ENCODE measurements at places on chromosomes 1 and 21.

DNA sequence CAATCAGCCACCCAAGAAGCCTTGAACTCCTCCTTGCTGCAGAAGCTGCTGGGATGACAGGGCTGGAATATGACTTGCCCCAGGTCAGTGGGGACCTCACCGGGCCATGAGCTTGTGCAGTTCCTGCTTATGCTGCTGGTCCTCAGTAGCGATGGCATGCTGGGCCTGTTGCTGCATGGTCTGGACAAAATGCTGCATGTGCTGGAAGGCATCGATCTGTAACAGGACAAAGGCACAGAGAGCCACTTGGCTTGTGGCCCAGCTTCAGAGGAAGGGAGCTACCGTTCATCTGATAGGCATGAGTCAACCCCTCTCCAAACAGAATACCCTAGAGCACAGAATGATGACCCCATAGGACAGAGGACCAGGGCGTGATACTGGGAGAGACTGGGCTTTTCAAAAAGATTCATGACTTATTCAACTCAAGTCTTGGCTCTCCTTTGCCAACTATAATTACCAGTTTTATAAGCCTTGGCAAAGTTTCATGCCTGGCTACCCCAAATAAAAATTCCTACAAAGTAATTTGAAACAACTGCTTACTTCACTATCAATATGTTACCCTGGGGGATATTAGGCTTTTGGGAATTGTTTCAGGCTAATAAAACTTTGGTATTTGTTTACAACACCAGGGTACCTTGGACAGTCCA lies 34.7 kb upstream of the EXOSC10 start:
- DNase-seq = no peak

DNA sequence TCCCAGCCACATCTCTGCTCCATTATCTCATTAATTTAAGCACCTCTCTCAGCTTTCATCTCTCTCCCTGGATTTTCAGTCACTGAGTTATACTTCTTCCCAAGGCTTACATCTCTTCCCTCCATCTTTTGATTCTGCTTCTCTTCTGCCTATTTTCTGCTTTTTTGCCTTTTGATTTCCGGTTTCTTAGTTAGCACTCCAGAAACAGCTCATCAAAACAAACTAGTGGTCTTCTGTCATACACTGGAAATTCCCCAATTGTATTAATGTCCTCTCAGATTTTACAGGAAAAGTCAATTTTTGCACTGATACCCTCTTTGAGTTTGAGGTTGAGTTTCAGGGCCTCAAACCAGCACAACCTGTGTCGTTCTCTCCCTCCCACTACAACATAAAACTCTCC lies 1.5 kb downstream of the LCE3E start:
- DNase-seq = no peak

GRCh38 chr1:24437631-24438396 lies 22.2 kb downstream of the NIPAL3 start:
- no peak for DNase-seq

DNA sequence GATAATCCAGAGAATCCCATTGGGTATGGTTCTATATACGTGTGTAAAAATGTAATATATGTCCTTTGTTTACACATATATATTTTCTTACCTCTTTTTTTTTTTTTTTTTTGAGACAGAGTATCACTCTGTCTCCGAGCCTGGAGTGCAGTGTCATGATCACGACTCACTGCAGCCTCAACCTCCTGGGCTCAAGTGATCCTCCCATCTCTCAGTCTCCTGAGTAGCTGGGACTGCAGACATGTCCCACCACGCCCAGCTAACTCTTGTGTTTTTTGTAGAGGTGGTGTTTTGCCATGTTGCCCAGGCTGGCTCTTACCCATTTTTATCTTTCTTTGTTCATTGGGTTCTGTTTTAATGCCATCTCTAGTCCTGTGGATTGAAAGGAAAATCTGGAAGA lies 59.5 kb downstream of the ZBTB17 start:
- DNase-seq = no peak

DNA sequence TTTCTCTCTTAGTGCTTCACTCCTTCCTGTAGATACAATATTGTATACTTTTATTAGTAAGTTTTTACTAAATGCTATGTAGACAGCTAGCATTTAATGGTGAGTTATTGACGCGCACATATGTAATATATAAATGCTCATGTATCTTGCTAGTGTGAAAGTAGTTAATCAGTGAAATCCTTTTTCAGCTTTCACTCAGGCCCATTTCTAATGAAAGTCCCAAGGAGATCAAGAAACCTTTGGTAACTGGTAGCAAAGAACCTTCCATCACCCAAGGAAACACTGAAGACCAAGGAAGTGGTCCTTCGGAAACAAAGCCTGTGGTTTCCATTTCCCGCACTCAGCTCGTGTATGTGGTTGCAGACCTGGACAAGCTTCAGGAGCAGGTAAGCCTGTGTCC lies 27.2 kb downstream of the AGT start:
- no peak for DNase-seq

GRCh38 chr21:42722808-42723473 lies 69.5 kb downstream of the PDE9A start:
- DNase-seq = no peak

DNA sequence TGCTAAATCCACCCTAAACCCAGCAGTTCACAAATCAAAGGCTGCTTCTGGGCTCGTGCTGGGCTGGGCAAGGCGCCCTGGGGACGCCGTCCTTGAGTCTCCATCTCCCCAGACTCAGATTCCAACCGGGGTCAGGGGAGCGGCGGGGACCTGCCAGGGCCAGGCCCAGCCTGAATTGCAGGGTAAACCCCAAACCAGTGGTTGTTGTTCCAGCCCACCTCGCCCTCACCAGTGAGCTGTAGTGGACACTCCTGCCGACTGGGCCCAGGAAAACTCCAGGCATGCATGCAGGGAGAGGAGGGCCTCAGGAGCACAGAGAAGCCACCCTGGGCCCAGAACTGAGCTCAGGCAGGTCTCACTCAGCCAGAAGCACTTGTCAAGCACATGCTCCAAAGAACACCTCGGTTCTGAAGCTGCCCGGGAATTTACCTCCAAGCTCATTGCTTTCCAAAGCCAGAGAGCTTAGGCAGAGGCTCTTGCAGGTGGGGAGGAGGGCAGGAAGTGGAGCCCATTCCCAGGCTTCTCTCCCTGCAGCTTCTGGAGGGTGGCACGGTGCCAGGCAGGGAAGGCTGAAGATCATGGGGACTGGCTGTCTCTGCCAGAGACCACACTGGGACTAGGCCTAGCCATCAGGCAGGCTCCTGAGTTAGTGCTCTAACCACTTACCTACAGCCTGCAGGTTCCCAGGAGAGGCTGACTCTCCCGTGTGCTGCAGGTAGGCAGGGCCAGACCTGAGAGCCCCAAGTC lies 437.0 kb downstream of the MATN1 start:
- DNase-seq = no peak

GRCh38 chr1:43817304-43817939 lies 110.1 kb downstream of the ST3GAL3 start:
- DNase-seq = no peak

GRCh38 chr1:247491328-247491727 lies 33.4 kb upstream of the OR2B11 start:
- no peak for DNase-seq

DNA sequence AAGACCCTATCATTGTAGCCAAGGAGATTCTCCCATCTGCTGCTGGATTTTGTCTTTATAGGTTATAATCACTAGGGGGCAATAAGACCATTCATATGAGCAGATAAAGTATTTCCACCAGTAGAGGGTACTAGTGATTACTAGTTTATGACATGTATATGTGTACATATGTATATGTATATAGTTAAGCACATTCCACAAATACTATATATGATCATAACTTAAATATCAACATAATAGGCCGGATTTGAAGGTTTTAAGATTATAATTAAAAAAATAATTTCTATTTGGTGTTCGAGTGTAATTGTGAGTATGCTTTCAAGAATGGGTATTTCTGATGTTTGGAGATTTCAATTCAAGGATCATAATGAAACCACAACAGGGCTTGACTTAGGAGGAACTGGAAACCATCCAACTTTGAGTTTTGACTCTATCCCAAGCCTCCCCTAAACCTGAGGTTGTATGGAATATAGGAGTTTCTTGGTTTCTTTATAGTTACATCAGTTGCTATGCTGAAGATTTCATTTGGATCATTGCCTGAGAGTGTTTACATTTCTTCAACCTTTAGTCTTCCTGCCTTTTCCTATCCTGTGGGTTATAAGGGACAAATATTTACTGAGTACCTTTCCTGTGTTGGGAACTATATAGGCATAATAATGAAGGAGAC lies 16.9 kb downstream of the TCEANC2 start:
- no peak for DNase-seq

DNA sequence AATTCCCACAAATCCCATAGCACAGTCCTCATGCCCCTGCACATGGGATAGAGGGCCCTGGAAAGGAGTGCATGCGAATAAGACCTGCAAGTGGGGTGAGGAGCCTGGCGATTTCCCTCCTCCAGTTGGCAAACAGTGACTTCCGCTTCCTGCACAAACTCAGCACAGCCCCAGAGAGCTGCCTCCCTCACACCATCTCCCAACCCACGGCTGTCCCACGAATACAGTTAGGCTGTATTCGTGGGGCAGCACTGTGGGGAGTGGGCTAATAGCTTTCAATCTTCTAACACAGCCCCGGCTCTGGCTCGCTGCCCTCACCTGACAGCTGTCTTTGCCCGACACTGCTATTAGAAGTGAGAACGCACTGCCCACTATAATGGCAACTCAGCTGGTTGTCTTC lies 28.2 kb upstream of the CNTN2 start:
- no peak for DNase-seq

GRCh38 chr1:47593013-47593568 lies 155.2 kb downstream of the FOXD2 start:
- no peak for DNase-seq

- no peak for DNase-seq
Observed at GRCh38 chr1:6783221-6783620, 2.0 kb upstream of the CAMTA1 start.

DNA sequence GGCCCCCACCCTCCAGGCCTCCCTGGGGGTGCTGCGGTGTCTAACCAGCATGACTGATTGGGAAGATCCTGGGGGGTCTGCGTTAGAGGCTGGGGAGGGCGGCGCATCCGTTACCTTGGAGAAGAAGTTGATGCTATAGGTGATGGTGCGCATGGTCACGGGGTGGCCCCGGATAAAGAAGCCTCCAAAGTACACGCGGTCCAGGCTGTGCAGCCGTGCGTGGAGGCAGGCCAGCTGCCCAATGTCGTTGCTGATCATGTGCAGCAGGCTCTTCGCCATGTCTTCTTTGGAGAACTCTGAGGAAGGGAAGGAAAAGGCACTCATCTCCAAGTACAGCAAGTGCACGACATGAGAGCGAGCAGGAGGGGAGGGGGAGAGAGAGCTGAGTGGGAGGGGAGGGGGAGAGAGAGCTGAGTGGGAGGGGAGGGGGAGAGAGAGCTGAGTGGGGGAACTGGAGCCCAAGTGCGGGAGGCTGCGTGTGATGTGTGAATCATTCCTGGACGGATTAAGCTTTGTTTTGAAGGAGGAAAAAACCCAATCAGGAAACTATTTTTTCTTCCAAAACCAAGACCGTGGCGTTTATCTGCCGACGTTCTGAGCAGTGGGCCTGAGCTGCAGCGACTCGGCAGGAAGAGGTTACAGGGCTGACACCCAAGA lies 7.2 kb downstream of the PANK4 start:
- no peak for DNase-seq

GRCh38 chr1:53946252-53947171 lies at the start of gene LRRC42:
Gene LRRC42 (plus strand): TSS chr1:53946350. CDS start chr1:53952000, 5,650 bp downstream.
- no peak for DNase-seq

- no peak for DNase-seq
Observed at GRCh38 chr1:89943846-89944781, 50.8 kb upstream of the ZNF326 start.

DNA sequence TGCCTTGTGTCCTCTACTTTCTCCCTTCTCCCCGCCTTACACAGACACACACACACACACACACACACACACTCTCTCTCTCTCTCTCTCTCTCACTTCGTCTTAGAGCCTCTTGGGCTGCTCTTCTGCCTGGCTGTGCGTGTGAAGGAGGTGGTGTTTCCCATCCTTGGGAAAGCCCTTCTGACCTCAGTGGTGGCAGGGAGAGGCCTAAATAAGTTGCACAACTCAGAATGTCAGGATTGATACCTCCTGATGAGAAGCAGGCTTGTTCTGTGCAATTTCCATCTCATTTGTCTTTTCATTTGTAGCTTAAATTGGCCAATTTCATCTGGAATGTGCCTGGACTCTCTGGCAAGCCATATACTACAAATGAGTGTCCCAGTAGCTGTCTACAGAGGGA lies 25.0 kb downstream of the LRRN2 start:
- DNase-seq = no peak
